Right renal cortex interstitium (tissue), 3 donors: ENCODE measurements at places on chromosomes 16 and 17.

DNA sequence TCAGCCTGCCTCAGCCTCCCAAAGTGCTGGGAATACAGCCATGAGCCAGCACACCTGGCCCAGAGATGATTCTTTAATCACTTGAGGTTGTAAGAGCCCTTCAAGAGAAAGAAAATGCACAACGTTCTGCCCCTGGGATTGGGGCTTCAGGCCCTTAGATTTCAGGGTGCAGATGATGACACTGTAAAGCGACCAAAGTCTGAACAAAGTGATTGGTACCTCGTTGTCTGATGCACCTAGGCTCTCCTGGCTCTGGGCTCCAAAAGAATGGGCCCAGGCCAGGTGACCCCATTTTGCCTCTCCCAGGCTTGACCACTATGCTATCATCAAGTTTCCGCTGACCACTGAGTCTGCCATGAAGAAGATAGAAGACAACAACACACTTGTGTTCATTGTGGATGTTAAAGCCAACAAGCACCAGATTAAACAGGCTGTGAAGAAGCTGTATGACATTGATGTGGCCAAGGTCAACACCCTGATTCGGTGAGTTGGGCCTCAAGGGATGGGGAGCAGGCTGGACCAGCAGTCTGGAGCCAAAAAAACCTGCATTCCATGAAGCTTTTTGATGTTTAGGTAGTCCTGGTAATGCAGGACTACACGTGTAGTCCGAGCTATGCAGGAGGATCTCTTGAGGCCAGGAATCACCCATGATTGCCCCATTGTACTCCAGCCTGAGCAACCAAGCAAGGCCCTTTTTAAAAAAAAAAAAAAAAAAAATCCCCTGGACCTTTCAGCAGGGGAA, 2.8 kb downstream of the RPL23A start:
- no peak for DNase-seq

GRCh38 chr16:48870141-48870540, 260.2 kb upstream of the N4BP1 start:
- DNase-seq, result no peak

DNA sequence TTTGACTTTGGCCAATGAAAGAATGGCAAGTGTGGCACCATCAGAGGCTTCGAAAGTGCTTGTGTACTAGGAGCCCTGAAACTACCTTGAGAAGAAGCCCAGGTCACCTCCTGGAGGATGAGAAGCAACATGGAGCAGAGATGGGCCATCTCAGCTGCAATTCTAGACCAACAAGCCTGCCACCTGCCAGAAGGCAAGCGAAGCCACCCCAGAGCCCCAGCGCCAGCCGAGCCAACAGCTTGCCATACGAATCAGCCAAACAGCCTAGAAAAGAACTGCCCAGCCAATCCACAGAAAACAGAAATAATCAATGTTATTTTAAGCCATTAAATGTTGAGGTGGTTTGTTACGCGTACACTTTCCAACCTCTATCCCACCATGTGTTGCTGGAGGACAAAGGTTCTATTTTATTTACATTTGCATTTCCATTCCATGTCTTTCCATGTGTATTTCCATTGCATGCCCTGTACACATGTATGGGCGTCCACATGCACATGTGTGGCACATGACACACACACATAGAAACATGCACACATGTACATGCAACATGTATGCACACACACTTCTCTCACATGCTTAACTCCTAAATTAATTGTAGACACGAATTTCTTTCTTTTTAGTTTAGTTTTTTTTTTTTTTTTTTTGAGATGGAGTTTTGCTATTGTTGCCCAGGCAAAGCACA, 144.3 kb upstream of the TNRC6C start:
- no peak for DNase-seq

DNA sequence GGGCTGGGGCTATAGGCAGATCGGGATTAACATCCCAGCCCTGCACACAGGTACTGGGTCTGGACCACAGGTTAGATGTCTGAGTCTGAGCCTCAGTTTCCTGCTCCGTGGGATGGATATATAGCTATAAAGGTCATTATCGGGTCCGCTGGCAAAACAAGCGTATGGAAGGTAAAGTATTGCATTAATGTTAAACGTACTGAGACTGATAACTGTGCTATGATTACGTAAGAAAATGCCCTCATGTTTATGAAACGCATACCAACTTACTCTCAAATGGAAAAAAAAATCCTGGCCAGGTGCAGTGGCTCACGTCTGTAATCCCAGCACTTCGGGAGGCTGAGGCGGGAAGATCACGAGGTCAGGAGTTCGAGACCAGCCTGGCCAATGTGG, 135.2 kb downstream of the CCDC182 start:
- no peak for DNase-seq

- DNase-seq, result no peak
Measured at GRCh38 chr16:1828645-1829410, 1.8 kb downstream of the FAHD1 start.

- DNase-seq, result no peak
Measured at GRCh38 chr17:12667299-12667958, 1.7 kb downstream of the MYOCD start.

GRCh38 chr16:27894386-27894785, 169.1 kb downstream of the GSG1L start:
- no peak for DNase-seq

GRCh38 chr17:57377094-57377493, 120.8 kb downstream of the MSI2 start:
- no peak for DNase-seq

- DNase-seq, result no peak
Measured at GRCh38 chr17:6948562-6948961, 47.3 kb upstream of the ALOX12 start.

DNA sequence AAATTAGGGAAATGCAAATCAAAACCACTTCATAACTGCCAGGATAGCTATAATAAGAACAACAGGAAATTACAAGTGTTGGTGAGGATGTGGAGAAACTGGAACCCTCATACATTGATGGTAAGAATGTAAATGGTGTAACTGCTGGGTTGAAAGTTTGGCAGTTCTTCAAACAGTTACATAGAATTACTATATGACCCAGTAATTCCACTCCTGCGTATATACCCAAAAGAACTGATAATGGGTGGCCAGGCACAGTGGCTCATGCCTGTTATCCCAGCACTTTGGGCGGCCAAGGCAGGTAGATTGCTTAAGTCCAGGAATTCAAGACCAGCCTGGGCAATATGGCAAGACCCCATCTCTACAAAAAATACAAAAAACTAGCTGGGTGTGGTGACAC, 4.5 kb upstream of the CMTM4 start:
- DNase-seq, result no peak

DNA sequence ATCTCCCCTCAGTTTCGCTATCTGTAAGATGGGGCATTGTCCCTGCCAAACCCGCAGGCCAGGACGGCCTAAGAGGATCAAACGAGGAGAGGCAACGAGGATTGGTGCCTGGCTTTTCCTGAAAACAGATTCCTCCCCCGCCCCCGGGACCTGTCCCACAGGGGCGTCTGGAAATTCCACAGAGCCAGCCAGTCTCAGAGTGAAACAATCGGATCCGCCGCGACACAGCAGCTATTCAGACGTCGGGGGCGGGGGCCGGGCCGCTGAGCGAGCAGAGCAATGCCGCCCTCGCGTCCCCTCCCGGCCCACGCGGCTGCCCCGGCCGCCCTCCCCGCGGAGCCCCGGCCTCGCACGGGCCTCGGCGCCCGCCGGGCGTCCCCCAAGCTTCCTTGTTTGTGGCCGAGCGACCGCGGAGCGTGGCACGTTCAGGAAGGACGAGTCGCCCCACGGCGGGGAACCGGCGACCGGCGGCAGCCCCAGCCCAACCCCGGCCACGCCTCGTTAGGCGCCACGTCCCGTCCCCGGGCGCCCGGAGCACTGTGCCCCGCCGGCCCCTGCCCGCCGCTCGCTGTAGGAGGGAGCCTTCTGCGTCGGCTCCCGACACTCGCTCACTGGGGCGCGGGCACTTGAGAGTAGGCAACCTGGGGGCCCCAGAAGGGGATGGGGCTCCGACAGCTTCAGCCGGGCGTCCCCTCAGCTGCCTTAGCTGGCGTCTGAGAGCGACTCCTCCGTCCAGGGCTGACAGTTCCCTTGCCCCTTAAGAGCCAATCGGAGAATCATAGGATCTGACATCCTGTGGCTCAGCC, 29.6 kb upstream of the PHOSPHO1 start:
- DNase-seq, result no peak

- no peak for DNase-seq
Measured at GRCh38 chr16:53666786-53667415, 36.8 kb downstream of the RPGRIP1L start.

GRCh38 chr16:86224126-86224525, 286.2 kb upstream of the FOXF1 start:
- DNase-seq, result no peak

DNA sequence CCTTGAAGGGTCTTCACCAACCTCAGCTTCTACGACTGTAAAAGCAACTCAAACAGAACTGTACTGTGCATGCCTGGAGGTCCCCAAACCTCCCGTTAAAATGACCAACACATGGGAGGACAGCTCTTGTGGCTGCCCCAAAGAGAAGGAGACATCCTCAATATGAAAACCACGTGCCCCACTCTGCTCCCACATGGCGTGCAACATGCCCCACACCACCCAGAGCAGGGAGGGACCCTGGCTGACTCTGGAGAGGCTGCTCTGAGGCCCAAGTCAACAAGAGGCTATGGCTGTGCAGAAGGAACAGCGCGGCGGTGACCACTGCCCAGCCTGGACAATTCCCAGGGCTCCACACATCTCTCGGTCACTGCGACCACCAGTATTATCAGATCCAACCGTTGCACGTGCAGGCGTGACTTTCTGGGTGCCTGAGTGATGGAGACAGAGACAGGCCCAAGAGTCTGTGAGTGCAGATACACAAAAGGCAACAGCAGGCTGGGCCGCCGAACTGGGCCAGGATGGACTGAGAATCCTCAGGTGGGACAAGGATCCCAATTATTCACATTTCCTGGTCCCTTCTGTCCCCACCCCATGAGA, 1.4 kb downstream of the PLD6 start:
- DNase-seq, result no peak

- DNase-seq, result no peak
Measured at GRCh38 chr17:27339836-27340550, 46.1 kb downstream of the WSB1 start.

GRCh38 chr16:69827524-69827923, 65.4 kb downstream of the WWP2 start:
- no peak for DNase-seq

DNA sequence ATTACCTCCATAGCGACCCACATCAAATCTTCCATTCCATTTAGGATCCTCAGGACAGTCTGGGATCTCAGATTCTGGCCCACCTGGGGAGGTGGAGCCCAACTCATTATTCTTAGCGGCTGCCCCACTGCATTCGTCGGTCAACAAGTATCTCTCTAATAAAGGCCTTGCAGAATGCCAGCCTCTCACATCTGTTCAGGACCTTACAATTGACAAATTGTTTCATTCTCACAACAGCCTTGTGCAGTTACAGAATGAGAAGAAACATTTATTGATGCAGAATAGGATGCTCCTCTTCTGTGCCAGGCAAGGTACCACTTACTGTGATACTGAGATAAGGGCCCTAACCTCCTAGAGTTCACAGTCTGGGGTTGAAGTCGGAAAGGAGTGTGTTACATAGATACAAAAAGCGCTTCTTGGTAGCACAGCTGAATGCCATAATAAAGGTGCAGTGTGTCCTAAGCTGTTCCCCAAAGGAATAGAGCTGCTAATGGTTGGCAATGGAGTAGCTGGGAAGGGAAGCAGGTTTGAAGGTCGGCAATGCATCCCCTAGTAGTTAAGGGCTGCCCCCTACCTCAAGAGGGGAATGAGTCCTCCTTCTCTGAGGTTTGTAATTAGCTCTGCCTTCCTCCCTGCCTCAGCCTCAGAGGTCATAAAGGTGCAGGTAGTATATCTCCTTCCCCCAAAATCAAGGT, 2.3 kb upstream of the MPP2 start:
- DNase-seq, result no peak

GRCh38 chr16:35207059-35207999, 1747.9 kb downstream of the TP53TG3F start:
- DNase-seq, result no peak

DNA sequence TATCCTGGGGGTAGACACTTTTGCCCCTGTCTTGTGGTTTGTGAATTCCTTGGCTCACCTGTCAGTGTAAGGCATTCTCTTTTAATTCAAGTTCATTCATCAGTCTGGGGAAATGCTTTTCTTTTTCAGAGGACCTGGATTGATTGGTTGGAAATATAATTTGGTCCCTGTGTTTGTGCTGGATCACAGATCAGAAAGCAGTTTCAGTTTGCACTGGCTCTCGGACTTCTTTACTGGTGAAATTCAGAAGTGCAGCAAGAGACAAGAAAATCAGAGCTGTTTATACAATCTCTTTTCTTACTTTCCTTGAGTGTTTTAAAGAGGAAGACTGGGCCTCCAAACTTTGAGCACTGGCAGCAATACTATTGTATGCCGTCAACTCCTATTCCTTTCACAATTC, 161.8 kb upstream of the KCNJ16 start:
- no peak for DNase-seq

DNA sequence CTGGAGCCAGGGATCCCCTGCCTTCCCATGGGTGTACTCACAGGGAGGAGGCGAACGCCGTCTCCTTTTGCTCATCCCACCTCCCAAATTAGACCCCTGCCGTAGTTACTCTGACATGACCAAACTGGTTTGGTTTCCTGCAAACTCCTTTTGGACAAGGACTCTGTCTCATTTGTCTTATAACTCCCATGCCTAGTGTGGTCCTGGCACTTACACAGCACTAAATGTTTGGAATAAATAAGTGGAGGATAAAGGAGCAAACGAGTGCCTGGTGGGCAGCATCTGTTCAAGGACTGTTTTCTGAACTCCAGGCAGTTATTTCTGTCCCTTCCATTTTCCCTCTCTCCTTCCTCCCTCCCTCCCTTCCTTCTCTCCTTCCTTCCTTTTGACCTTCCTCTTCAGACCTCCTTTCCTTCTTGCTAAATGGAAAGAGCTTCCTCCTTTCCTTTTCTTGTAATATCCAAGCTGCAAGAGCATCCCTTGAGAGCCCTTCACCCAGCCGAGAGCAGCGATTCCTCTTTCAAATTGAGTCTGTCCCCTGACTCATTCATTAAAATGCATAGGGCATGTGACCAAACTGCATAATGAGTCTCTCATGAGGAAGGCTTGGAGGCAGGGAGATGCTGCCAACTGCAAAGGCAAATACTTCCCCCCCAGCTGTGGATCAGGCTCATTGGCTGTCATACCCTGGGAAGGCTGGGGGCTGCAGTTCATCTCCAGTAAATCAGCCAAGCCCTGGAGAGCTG, 36.8 kb downstream of the CHD9 start:
- DNase-seq, result no peak

GRCh38 chr16:1049976-1050247, 22.6 kb upstream of the SSTR5 start:
- no peak for DNase-seq
